SW480 (cell line): ENCODE measurements at places on chromosomes 4 and X.

GRCh38 chr4:138870737-138871554, 144.6 kb upstream of the NOCT start:
- peak; percentile 56 for DNase-seq

- peak; percentile 2 for DNase-seq
Observed at GRCh38 chr4:105637408-105638176, 70.9 kb downstream of the INTS12 start.

DNA sequence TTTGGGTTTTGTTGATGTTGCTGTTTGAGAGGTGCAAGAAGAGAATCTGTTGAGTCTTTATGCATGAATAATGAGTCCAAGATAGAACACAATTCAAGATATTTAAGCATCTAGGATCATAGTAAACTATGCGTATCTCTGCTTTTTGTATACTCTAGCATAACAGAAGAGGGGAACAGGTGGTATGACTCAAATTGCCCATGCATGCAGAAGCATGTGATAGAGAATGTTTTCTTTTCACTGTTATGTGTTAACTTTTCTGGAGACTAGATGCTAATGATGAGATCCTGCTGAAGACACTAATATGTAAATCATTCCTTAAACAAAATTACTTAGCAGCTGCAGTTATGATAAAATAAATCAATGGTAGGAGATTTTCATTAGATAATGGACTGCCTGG, 165.3 kb upstream of the FTHL17 start:
- no peak for DNase-seq

- no peak for DNase-seq
Observed at GRCh38 chr4:21896767-21897166, 51.8 kb downstream of the KCNIP4 start.

GRCh38 chr4:25321703-25322102, 9.1 kb downstream of the ZCCHC4 start:
- DNase-seq: no peak

- no peak for DNase-seq
Observed at GRCh38 chr4:108036213-108036612, 46.5 kb downstream of the HADH start.

DNA sequence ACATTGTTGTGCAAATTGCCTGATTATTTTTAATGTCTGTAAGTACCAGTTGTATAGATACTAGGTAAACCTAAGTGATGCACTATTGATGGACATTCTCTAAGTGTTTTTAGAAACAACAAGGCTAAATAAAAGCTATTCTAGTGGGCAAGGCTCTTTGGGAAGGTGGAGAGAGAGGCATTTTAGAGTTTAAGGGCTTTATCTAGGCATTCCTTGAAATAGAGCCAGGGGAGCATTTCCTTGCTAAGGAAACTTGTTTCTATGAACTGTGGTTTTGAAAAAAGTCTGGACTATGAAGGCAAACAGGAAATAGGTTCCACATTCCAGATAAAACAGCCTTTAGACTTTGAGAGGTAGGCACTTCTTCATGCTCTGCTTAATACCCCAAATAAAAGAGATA, 23.8 kb downstream of the BMX start:
- no peak for DNase-seq

DNA sequence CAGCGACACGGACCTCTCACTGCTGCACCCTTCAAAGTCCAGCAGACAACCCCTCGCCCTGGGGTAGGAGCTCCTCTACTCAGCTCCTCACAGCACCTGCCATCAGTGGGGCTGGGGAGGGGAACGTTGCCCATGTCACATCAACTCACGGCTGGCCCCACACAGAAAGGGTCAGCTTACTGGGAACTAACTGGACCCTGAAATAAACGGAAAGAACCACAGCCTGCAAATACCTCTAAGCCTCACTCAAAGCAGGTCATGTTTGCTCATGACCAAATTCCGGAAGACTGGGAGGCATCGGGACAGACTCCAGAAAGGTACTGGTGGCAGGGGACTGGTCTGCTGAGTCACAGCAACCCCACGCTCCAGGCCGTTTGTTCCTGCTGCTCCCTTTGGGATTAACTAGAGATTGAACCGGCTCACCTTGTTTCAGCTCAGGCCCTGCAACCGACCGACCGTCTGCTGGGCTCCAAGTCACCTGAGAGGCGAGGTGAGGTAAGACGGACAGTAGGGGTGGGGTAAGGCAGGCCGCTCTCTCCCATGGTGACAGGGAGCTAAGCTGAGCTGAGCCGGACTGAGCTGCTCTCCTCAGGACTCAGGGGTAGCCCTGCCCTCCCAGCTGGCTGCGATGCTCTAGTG, 5.6 kb downstream of the G6PD start:
- no peak for DNase-seq

DNA sequence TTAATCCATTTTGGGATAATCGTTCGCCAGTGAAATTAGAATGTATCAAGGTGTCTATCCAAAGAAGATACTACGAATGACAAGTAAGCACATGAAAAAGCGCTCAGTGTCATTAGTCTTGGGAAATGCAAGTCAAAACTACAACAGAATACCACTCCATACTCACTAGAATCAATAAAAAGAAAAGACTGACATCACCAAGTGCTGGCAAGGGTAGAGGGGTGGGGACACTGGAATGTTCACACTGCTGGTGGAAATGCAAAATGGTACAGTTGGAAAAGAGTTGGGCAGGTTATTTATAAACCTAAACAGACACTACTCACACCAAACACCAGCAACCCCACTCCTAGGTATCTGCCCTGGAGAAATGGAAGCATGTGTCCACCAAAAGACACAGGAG, 11.2 kb downstream of the WDR1 start:
- no peak for DNase-seq

GRCh38 chr4:144787365-144788258, 141.7 kb downstream of the HHIP start:
- peak; percentile 23 for DNase-seq
